ENCODE measurements at places on chromosomes 4 and X. TPM values are rescaled to one million over a fixed set of nuclear protein-coding genes. Genes with fewer than 3 reads are reported as not detected.

Gene SCML2
- 4.5 TPM for total RNA-seq

Gene CXCL3
- 1.8 TPM for total RNA-seq

Gene MAOA
- total RNA-seq: 1.9 TPM

Gene QDPR
- total RNA-seq: 30.5 TPM

Gene TRPC3
- 1.1 TPM for total RNA-seq

Gene USP17L27
- not detected for total RNA-seq

Gene STK32B
- 14.7 TPM for total RNA-seq

Gene TRPC5OS
- total RNA-seq: not detected

Gene TLR8
- total RNA-seq: not detected

Gene MXRA5
- 0.21 TPM for total RNA-seq

Gene MGARP
- 2.0 TPM for total RNA-seq

Gene OFD1
- total RNA-seq: 10.2 TPM

DNA sequence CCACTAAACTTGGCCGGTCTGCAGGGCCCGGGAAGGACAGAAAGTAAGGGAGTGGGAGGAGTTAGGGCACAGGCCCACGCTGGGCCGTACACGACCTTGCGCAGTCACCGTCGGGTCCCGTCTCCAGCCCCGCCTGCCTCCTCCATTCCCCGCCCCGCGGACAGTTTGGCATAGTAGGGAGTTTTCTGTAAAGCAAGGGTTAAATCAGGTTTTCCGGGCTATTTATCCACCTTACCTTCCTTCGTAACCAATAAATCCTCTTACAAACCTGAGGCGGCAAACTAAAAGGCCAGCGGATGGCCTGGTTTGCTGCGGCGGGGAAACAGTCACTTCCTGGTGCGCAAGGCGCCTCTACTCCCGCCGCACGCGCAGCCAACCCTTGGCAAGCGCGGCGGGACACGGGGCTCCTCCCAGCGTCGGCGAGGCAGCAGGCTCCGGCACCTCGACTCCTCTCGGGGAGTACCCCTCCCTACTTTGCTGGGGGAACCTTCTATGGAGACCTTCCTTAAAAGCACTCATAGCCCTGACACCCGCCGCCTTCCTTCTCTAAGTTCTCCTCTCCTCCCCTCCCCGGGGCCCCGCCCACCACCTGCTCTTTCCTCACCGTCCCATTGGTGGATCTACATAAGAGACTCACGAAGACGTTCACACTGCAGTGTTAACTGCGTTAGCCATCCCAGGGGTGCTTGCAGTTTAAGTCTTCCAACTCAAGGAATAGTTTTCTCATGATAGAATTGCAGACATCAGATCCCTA, at the start of gene TRMT2B:
Gene TRMT2B, minus strand, starts transcription at position 563 of the 754 bp plus-strand sequence. CDS start 9,822 bp downstream, outside the sequence.
- peak; percentile 73 for DNase-seq

- DNase-seq: peak; percentile 36
These were observed 42.7 kb upstream of the RASSF6 start for GRCh38 chr4:73662709-73663546.

GRCh38 chrX:66021401-66021764, 18.5 kb downstream of the VSIG4 start:
- DNase-seq: no peak

DNA sequence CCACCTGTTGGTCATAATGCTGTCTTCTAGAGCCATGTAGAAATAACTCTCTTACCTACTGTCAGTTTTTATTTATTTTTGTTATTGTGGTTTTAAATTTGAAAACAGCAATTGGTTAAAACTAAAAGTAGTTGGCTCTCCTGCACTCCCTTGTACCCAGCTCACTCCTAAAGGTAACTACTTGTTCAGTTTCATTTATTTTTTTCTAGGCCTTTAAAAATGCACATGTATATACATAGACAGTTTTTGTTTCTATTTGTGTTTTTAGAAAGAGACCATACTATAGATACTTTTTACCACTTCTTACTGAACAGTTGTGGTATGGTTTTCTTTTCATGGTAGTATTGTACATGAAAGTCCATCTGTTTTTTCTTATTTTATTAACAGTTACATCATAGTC, 16.8 kb downstream of the SMAD1 start:
- no peak for DNase-seq

DNA sequence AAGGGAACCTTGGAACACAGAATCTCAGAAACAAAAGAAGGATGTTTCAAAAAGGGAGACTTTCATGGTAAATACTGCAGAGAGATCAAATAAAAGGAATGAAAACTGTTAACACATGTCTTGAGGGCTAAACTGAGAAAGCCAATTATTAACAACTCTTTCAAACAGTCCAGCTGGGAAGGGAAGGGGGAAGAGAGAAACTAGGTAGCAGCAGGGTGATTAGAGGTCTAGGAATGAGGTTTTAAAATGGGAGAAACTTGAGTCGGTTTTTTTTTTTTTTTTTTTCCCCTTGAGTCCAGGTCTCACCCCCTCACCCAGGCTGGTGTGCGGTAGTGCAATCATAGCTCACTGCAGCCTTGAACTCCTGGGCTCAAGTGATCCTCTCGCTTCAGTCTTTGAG, 4.3 kb downstream of the BCLAF3 start:
- DNase-seq: no peak

GRCh38 chr4:93501946-93502345, 326.6 kb upstream of the ATOH1 start:
- DNase-seq: no peak

- peak; percentile 35 for DNase-seq
These were observed 664 bp downstream of the PRSS12 start for GRCh38 chr4:118351851-118352827.

DNA sequence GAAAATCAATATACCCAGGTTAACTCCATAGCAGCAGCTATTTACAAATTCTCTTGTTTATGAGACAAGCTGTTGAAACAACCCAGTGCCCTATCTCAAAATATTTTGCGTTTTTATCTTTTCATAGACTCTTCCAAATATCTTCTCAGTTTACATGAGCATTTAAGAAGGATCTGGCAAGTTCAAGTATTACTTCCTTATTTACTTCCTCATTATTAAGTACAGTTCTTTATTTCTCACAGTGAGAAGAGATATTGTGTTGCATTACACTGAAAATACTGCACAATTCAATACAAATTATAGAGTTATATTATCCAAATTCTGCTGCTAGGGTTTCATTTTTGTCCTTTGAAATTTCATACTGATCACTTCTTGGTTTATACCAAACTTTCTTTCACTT, 43.6 kb upstream of the UCP1 start:
- no peak for DNase-seq

- peak; percentile 23 for DNase-seq
These were observed 47.4 kb upstream of the KDR start for GRCh38 chr4:55172694-55173287.

DNA sequence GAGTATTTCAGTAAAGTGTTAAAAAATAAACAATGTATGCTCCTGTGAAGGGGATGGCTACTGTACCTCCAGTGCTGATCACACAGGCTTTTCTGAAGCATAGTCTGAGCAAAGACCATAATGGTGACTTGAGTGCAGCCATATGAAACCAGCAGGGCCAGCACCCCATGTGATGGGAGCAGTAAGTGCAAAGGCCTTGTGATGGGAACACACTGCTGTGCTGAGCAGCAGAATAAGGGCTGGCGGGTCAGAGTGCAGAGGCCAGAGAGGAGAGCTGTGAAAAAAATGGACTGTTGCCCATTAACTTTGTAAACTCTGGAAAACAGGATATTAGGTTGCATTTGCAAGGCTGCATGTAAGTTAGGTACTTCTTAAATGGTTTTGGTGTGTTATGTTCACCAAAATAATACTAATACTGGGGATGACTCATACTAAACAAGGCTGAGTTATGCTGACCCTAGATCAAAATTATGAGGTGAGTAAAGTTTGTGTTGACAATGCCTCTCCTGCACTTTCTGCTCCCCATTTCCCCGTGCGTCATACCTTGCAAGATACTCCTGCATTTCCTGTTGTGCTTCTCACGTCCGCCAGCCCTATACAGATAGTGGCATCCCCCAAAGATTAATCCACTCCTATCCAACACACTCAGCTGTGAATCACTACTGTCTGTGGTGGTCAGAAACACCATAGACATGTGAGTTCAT, 67.0 kb upstream of the FAM9A start:
- peak; percentile 58 for DNase-seq

DNA sequence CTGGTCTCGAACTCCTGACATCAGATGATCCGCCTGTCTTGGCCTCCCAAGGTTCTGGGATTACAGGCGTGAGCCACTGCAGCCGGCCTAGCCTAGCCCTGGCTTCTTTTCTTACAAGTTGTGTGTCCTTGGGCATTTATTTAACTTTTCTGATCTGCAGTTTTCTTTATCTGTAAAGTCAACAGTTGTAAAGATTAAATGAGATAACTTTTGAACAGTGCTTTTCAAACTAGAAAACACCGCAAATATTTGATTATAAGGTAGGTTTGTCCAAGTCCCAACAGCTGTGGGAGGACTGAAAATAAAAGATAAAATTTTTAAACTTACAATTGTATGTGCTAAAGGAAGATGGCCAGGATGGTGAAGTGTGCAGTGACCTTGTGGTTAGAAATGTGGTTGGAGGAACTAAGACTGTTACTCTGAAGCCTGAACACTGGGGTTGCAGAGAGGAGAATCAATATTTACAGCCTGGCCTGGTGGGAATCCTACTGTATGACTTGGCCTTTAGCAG, 44.8 kb downstream of the GSX2 start:
- peak; percentile 9 for DNase-seq

DNA sequence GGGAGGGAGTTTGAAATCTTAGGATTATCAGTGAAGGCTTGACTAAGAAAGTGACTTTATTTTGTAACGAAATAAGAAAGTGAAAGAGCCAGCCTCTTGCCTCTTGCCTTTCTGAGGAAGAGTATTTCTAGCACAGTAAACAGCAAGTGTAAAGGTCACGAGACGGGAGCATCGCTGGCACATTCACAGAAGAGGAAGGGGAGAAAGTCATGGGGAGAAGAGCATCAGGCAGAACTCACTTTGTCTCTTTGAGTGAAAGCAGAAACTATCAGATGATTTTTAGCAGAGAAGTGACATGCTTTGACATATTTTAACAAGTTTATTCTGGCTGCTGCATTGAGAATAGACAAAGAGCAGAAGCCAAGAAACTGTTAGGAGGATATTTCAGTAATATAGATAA, 313.8 kb downstream of the CAMK2D start:
- DNase-seq: no peak

- DNase-seq: peak; percentile 11
These were observed 160.9 kb downstream of the SH2D1A start for GRCh38 chrX:124507246-124507645.

DNA sequence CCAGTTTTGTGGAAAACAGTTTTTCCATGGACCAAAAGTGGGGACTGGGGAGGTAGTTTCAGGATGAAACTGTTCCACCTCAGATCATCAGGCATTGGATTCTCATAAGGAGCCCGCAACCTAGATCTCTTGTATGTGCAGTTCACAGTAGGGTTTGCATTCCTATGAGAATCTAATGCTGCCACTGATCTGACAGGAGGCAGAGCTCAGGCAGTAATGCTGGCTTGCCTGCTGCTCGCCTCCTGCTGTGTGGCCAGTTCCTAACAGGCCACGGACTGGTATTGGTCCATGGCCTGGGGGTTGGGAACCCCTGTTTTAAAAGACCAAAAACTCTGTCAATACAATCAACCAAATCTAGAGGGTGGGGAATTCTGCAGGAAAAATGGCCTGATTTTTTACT, 100.0 kb upstream of the EOLA2 start:
- peak; percentile 6 for DNase-seq

- DNase-seq: no peak
These were observed 232.2 kb upstream of the FMR1 start for GRCh38 chrX:147679356-147680005.

DNA sequence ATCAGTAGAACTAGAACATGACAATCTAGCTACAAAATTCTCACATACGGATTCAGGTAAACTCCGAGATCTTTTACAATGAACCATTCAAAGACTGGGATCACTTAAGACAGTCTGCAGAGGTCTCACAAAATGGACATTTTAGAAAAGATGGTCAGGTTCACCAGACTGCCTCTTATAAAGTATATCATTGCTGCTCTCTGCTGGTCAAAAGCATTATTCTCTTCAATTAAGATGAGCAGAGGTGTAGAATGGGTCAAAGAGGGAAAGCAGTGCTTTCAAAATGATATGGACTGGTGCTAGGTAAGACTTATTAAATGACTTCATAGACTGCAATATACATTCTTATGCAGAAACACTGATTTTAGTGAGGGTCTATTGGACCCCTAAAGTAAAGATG, 434.7 kb downstream of the PACRGL start:
- DNase-seq: no peak

DNA sequence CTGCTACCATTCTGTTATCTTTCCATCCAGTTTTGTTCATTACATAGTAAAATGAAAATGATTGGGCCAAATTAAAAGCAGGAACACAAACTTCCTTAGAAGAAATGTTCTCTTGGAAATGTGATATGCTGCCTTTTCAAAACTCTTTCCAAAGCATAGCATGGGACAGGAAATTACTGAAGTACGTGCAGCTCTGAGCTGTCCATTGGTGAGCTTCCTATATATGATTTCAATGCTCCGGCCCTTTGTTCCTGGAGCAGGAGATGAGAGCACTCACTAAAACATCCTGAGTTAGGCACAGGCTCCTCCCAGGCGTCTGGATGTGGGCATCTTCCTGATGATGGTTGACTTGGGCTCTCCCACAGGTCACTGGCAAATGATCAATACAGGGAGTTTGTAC, 33.0 kb upstream of the ANXA3 start:
- DNase-seq: no peak

DNA sequence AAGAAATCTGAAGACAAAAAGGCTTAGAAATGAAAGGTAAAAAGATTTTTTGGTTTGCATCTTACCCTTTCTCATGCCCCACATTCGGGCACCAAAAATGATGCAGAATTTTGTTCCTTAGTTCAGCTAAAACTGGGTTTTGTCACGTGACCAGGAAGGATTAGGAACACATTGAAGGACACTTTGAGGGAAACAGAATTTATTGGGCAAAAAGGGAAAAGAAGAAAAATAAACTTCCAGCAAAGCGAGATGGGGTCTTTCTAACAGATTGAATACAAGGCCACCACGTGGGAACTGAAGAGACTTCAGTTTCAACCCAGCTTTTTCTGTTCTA, 81.3 kb upstream of the SMARCA5 start:
- DNase-seq: no peak

DNA sequence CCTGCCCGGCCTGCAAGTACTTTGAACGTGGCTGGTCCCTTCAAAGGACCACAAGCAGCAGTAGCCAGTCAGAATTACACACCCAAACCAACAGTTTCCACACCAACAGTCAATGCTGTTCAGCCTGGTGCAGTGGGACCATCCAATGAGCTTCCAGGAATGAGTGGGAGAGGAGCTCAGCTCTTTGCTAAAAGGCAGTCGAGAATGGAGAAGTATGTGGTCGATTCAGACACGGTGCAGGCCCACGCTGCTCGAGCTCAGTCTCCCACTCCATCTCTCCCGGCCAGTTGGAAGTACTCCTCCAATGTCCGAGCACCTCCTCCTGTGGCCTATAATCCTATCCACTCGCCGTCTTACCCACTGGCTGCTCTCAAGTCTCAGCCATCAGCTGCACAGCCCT, 104.4 kb upstream of the MYOZ2 start:
- no peak for DNase-seq

DNA sequence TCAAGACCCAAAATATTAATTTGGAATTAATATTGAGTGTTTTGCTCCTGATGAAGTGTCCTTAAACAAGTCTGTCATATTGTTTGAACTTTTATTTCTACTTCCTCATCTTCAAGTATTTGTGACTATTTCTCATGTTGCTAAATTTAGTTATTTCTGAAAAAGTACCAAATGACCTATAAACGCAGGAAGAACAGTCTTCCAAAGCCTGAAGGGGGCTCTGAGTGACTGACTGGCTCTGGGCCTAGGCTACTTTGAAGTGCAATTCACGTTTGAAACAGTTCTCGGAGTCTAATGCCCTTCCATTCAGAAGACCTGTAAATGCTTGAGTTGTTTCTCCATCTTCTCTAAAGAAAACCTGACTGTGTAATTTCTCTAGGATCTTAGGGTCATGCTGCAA, 26.5 kb downstream of the GALNT7 start:
- DNase-seq: no peak

- DNase-seq: no peak
These were observed 99.5 kb upstream of the MYOZ2 start for GRCh38 chr4:119035951-119036737.

Data from Daoy (cell line).